A549 treated with ZK216348 at 1 μM for 4 hours (cell line): ENCODE measurements at places on chromosomes 7 and 10. TPM values are rescaled to one million over a fixed set of nuclear protein-coding genes. Genes with fewer than 3 reads are reported as not detected.

EVX1 gene
- total RNA-seq: 0.14 to 0.19 TPM (median 0.15 TPM) in 3 of 5 replicates, not detected in the others

CPED1 gene
- total RNA-seq: not detected in 5 replicates

DNAJC30 gene
- total RNA-seq: 8.1 to 11.1 TPM (median 9.7 TPM) in 5 replicates

WNT16 gene
- 0.07 to 0.19 TPM (median 0.13 TPM) in 4 of 5 replicates, not detected in the other for total RNA-seq

MYH16 gene
- total RNA-seq: 0.27 to 1.2 TPM (median 0.74 TPM) in 5 replicates

PPP1R17 gene
- total RNA-seq: not detected in 5 replicates

FGFR2 gene
- 0.31 to 0.68 TPM (median 0.45 TPM) in 5 replicates for total RNA-seq

SGMS1 gene
- 41.6 to 56.5 TPM (median 51.1 TPM) in 5 replicates for total RNA-seq

SPDYE5 gene
- not detected in 5 replicates for total RNA-seq

MACC1 gene
- total RNA-seq: not detected in 5 replicates

OR2A7 gene
- total RNA-seq: not detected in 5 replicates
